ENCODE measurements at places on chromosomes 16 and 17.

DNA sequence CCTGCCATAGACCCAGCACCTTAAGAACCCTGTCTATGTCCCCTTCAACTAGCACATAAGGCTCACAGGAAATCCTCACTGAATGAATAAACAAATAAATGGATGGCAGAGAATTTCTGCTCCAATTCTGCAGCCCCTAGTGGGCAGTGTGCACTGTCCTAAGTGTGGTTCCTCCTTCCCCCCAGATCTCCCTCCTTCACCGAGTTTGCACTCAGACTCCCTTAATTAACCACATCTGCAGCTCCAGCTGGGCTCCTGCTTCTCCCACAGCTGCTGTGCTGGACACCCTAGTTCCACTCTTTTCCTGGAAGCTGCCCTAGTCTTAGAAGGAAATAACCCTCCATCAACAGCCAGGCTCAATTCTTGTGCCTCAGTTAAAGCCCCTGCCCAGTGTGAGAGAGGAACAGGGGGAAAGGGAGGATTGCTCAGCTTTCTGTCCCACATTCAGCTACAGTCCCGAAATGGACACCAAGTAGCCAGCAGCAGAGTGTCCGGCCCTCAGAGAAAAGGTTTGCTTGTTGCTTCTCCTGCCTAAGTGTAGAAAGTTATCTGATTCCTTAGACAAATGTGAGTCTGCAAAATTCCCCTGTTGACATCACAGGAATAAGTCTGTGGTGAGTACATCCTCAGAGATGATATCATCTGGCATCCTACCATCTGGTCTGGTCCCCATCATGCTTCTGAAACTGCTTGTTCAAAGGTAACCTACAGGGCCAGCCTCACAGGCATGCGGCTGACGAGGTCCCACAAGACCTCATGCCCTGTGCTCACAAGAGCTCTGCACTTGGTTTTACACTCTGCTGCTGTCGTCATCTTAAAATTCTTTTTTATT is 12.3 kb downstream of the LRRC3C start:
- peak; percentile 59 for ATAC-seq

GRCh38 chr16:66661210-66661560 is 35.4 kb downstream of the CMTM4 start:
- no peak for ATAC-seq

DNA sequence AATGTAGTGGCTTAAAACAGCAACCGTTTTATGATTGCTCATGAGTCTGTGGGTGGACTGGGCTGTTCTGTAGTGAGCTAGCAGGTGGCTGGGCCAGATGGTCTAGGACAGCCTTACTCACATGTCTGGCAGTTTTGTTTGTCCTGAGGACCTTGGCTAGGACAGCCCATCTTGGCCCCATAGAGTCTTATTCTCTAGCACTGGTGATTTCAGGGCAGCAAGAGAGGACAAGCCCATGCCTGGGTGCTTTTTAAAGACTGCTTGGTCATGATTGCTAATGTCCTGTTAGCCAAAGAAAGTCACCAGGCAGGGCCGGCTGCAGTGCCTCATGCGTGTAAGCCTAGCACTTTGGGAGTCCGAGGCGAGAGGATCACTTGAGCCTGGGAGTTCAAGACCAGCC is 139.8 kb downstream of the KATNIP start:
- no peak for ATAC-seq

GRCh38 chr16:55438281-55438680 is 40.7 kb upstream of the MMP2 start:
- ATAC-seq: no peak

DNA sequence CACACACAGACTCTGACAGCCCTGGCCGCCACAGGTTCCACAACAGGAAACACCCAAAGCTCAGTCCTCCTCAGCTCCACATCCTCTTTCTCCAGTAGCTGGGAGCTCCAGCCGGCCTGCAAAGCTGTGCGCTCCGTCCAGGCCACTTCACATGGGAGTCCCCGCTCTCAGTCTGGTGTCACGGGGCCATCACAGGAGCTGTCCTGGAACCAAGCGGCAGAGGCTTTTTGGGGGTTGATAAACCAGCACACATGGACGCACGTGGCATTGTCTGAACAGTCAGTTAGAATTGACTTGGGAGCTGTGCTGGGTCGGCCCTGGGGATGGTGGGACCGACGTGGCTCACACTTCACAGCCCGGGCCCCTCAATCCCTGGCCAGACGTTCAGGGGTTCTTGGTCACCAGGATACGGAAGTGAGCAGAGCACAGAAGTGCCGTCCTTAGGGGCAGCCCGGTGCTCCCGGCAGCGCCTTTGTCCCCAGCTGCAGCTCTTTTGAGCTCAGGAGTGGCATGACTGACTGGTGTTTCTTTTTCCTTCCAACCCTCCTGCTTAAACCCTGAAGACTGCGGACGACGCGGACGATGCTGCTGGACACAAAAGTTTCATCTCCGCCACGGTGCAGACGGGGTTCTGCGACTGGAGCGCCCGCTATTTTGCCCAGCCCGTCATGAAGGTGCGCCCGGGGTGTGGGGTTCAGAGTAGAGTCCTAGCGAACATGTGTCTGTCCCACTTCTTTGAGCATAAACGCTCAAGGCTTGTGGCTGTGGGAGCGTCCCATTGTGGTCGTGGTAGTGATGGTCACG is 66.6 kb upstream of the CHMP6 start:
- ATAC-seq: no peak

DNA sequence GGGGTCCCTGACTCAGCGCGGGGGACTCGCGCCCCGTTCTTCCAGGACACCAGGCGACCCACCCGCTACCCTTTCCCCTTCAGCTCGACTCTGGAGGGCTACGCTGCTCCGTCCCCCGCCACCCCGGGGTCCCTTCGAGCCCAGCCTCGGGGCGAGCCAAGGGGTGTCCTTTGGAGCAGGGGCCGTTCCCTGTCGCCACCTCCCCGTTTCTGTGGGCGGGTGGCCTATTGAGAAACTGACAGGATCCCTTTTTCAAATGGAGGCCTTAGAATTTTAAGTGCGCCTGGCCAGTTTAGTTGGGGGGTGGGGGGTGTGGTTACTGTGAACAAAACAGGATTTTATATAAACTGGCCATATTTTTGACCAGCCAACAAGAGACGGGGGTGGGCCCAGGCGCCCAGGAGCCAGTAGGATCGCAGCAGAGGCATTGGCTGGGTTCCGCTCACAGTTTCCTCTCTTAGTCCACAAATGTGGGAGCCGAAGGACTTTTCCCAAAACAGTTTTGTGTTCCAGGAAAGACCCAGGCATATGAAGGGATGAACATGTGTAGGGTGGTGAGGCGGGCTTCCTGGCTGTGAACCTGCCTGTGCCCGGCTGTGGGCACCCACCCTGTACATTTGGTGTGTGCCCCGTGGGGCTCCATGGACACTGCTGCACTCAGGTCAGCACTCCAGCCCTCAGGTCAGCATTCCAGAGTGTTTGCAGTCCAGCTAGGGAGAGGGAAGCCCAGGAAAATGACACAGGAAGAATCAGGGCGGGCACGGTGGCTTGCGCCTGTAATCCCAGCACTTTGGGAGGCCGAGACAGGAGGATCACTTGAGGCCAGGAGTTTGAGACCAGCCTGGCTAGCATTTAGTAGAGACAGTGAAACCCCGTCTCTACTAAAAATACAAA is 722 bp upstream of the TIMP2 start:
- ATAC-seq: peak; percentile 35

DNA sequence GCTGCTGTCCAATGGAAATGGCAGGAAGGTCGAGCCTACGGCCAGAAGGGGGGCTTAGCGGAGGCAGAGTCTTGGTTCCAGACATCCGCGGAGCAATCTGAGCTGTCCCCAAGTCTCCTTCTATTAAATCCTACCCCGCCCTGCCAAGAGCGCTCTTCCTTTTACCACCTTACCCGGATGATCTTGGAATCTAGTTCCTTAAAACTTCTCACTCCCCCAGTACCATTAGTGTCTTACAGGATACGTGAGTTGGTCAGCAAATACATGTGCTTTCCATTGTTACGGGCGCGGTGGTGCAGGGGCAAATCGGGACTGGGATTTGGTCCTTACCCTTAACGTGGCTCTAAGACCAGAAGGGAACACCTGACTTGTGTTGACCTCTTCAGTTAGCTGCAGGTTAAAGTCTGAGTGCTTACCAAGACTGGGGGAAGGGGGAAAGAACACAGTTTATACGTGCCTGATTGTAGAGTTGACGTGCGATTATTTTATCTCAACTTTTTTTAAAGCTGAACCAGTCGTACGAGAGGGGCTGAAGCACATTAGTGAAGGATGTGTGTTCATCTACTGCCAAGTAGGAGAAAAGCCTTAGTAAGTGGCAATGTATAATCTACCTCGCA is 495 bp downstream of the TXNDC17 start:
- peak; percentile 18 for ATAC-seq

- no peak for ATAC-seq
Measured at GRCh38 chr17:80360396-80360795, 54.6 kb upstream of the ENDOV start.

DNA sequence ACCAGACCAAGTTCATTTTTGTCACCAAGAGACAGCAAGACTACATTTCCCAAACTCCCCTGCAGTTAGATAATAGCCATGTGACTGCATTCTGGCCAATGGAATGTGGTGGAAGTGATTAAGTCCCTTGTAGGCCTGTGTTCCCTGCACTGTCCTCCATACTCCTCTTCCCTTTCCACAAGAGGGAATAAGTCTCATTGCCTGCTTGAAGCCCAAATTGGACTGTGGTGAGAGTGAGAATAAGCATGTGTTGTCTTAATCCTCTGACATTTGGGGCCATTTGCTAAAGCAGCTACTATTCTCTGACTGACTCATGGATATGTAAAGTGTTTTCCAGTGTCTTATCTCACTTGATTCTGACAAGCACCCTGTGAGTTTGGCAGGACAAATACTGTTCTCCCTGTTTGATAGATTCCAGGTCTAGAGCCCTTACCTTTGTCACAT is 20.7 kb downstream of the PIK3R6 start:
- ATAC-seq: peak; percentile 95

DNA sequence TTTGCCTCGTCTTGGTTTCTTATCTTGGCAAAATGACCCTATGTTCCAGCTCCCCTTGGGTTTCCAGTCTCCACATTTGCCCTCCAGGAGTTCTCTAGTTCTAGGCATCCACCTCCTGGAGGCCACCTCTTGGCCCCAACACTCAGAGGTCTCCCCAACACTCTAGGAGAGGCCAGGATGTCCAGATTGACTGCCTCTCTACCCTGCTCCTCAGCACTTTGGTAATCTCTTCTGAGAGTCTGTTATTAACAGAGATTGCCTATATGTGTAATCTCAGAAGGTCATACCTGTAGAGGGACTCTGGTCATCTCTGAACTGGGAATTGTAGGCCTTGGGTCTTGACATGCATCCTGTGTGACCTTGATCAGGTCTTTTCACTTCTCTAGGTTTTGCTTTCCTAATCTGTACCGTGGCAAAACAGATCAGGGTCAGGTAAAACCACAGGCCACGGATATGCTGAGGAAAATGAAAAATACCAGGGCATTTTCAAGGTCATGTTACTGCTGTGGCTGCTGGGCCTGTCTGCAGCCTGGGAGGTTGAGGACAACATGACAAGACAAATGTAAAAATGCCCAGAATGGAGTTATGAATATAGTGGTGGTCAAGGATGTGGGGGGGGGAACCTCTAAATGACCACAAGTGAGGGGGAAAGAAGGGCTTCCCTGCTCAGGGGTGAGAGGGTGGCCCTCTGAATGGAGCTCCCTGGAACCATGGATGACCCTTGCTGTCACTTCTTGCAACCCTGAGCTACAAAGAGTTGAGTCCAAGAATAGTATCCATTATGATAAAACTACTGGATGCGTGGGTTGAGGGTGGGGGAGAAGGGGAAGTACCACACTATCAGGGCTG is 5.0 kb upstream of the CCL4L2 start:
- ATAC-seq: no peak

- no peak for ATAC-seq
Measured at GRCh38 chr17:77549726-77550366, 408.7 kb upstream of the TNRC6C start.

GRCh38 chr17:55161935-55162555 is 102.7 kb upstream of the HLF start:
- no peak for ATAC-seq

- peak; percentile 85 for ATAC-seq
Measured at GRCh38 chr16:72362973-72363372, 191.0 kb upstream of the PMFBP1 start.

- peak; percentile 35 for ATAC-seq
Measured at GRCh38 chr17:48663134-48663924, 37.2 kb upstream of the HOXB9 start.

DNA sequence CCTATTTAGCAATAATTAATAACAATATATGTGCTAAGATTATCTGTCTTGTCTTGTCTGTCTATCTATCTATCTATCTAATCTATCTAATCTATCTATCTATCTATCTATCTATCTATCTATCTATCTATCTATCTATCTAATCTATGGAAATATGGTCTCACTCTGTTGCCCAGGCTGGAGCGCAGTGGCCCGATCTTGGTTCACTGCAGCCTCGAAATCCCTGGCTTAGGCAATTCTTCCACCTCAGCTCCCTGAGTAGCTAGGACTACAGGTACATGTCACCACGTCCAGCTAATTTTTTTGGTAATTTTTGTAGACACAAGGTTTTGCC is 44.7 kb downstream of the MIS12 start:
- no peak for ATAC-seq

DNA sequence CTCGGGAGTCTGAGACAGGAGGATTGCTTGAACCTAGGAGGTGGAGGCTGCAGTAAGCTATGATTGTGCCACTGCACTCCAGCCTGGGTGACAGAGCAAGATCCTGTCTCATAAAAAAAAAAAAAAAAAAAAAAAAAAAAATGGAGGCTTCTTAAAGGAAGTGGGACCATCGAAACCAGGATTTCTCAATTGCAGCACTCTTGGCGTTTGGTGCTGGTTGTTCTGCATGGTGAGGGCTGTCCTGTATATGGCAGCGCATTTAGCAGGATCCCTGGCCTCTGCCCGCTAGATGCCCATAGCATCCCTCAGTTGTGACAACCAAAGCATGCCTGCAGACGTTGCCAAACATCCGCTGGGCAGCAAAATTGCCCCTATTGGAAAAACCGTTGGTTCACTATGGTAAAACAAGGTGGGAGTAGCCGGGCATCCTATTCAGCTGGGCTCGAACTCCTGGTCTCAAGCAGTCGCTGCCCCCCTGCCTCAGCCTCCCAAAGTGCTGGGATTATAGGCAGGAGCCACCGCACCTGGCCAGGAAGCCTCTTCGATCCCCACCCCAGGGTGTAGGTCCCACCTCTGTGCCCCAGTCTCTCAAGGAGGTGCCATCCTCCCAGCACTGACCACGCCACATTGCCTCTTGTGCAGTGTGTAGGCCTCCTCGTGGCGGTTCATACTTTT is 6.5 kb upstream of the NPIPB7 start:
- no peak for ATAC-seq

GRCh38 chr16:81558444-81559175 is 114.0 kb downstream of the CMIP start:
- ATAC-seq: no peak

DNA sequence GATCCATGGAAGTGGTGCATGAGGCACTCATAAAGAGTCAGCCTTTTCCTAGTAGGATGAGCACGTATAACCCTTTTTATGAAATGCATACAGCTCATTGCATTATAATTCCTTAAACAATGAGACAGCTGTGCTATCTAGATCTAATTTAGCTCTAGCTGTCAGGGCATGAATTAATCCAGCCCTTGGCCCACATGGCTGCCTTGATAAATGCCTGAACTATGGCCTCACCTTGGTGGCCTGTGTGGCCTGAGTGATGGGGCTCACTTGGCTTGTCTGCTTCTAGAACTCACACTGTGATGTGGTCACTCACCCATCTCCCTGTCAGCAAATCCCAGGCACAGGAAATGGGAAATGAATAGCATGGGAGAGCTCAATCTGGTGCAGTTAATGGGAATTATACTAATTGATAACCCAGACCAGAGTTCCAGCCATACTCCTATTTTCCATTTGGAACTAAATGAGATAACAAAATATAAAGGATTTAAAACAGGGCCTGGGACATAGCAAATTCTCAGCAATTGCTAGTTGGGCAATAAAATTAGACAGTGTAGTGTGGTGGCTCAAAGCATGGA is 153.6 kb downstream of the HS3ST2 start:
- ATAC-seq: no peak
